CD4-positive, alpha-beta T cell treated with Interleukin-6 for 4 hours (primary cell): ENCODE measurements at places on chromosomes 4 and X.

DNA sequence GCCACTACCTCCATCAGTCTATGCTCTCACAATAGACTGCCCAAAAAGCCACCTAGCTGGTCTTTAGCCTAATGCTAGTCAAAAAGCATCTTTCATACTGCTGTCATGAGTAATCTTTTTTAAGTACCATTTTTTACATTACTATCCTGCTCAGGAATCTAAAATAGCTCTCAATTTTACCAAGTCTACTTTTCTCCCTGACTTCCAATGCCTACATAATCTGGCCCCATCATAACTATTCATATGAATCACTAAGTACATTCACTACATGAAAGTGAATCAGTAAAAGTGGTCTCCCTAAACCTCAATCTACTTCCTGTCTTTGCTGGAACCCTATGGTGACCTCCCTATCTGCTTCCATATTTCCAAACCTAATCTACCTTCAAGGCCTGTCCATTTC lies 105.9 kb downstream of the THOC2 start:
- no peak for DNase-seq

DNA sequence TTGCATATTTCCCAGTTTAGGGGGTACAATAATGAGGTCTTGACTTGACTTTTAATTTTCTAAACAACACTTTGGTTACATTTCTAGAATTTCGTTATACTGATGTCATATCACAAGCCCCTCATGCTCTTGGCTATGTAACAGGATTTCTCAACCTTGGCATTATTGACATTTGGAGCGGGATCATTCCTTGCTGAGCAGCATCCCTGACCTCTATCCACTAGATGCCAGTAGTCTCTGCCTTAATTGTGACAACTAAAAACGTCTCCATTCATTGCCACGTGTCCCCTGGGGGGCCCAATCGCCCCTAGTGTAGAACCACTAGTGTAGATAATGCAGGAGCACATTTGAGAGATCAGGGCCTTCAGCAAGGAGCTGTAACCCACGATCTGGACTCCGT lies 234.2 kb upstream of the MID1 start:
- DNase-seq = no peak

GRCh38 chr4:183173580-183174526 lies 74.8 kb downstream of the WWC2 start:
- no peak for DNase-seq

DNA sequence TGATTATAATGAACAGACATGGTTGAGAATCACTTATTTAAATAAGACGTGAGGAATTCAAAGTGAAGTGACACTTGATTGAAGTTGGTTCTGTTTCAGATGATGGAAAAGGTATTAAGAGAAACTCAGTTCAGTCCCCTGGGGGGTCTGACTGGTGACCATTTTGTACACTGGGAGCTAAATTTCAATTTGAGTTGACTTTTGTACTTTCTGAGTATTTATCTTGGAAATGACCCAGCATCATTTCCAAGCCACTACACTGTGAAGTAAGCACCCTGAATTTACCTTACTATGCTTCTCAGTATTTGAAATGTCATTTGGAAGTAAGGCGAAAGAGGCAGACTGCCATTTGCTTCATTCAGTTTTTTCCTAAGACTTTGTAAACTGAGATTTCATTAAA lies 73.4 kb downstream of the CNOT6L start:
- no peak for DNase-seq

- no peak for DNase-seq
Observed at GRCh38 chr4:142548491-142548890, 297.6 kb downstream of the INPP4B start.

DNA sequence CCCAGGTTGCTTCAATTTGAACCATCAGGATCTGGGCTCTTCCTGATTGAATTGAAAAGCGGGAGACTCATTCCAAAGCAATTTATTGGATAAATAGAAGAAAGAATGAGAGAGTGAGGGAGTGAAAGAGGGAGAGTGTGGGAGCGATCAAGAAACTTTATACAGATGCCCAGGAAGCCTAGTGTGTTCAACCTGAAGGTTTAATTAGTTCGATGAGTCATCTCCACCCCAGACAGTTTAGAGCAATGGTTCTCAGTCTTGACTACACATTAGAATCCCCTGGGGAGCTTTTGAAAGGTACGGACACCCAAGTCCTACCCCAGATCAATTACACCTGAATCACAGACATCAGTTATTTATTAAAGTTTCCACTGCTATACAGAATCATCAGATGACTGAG lies 61.5 kb downstream of the GEMIN8 start:
- no peak for DNase-seq

DNA sequence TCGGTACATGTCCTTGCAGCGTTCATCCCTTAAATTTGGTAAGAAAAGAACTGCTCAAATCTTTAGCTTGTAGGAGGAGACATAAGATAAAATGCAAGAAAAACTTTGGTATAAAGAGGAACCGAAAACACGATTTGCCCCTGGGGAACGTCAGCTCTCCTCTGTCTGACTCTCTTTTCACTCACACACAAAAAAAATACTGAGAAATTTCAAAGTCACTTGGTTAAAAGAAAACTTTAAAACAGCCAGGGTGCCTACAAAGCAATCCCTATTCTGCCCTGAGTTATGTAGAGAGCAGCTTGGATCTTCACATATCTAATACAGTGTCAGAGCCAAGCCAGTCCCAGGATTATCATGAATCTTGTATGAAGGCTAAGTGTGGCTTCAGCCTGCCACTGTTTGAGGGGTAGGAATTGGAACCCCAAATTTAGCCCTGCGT lies 248.5 kb upstream of the CXXC4 start:
- DNase-seq = no peak

- no peak for DNase-seq
Observed at GRCh38 chr4:120731561-120731960, 191.0 kb downstream of the PRDM5 start.

GRCh38 chr4:140952717-140953116 lies 180.6 kb downstream of the RNF150 start:
- no peak for DNase-seq

GRCh38 chrX:85140964-85141363 lies 102.6 kb downstream of the SATL1 start:
- DNase-seq = no peak

DNA sequence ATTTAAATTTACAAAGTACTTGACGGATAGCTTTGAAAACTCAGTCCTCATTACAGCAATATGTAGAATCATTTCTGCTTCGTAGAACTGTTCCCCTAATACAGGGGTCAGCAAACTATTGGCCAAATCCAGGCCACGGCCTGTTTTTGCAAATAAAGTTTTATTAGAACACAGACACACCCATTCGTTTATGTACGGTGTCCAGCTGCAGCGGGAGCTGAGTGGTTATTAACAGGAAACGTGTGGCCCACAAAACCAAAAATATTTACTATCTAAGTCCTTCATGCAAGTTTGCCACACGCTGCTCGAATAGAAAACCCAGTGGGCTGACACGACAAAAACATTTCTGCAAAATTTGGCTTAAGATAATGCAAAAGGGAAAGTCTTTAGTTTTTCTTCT lies 146.5 kb downstream of the AFAP1 start:
- DNase-seq = no peak

GRCh38 chrX:133175605-133176004 lies 42.5 kb downstream of the TFDP3 start:
- no peak for DNase-seq

DNA sequence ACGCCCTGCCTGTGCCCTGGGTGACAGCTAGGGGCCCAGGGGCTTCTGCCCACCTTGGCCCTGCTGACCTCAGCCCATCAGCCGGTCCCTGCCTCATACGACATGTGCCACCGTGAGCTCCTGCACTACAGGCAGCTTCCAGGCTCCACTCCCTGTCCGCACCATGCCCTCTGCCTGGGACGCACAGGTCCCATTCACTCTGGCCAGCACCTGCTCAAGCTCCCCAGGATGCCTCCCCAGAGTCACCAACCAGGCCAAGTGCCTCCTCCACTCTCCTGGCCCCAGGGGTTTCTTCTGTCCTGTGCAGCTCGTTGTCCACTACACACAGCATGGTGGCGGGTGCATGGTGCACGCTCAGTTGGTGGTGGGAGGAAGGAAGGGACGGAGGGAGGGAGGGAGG lies 20.2 kb upstream of the MRFAP1 start:
- no peak for DNase-seq

- no peak for DNase-seq
Observed at GRCh38 chr4:170229006-170229405, 139.2 kb upstream of the AADAT start.

DNA sequence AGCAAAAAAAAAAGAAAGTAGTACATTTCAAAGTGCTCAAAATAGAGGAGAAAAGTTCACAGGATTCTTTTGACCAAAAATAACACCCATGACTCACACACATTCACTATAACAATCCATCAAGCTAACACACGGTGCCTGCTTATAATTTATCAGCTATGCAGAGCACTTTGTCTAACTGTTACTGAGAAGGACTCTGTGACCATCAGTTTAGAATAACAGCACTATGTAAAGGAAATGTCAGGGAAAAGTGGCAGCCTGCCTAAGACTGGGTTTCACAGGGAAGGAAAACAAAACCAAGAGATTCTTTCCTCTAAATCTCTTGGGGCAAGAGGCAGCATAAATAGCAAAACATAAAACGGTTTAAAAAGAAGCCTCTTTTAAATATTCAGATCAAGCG lies 54.8 kb downstream of the CCDC149 start:
- DNase-seq = no peak

GRCh38 chr4:89894649-89895550 lies at the start of gene MMRN1:
Gene MMRN1 (plus strand): TSS chr4:89894854. CDS start chr4:89894972, 118 bp downstream.
- DNase-seq = peak; percentile 1

DNA sequence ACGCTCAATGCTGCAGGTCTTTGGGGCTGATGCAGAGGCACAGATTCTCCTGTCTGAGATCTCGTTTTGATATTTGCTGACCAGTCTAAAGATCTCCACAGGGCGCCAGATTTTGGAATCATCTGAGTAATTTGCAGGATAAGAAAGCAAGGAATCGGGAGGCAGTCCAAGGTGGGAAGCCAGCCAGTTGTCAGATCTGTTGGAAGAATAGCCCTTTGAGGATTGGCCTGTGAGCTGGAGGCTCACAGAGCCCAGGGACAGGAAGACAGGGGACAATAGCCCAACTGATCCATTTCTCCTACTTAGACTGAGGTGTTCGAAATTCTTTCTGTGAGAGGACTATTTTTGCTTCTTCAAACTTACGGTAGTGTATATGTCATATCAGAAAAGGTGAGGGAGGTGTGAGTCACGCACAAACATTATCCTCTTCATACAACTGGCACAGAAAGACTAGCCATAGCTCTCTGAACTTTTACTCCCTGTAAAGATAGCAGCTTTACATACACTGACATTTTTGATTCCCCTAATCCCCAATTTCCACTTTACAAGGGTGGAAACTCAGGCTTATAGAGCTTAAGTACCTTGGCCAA lies 8.8 kb downstream of the DIPK2B start:
- DNase-seq = no peak

DNA sequence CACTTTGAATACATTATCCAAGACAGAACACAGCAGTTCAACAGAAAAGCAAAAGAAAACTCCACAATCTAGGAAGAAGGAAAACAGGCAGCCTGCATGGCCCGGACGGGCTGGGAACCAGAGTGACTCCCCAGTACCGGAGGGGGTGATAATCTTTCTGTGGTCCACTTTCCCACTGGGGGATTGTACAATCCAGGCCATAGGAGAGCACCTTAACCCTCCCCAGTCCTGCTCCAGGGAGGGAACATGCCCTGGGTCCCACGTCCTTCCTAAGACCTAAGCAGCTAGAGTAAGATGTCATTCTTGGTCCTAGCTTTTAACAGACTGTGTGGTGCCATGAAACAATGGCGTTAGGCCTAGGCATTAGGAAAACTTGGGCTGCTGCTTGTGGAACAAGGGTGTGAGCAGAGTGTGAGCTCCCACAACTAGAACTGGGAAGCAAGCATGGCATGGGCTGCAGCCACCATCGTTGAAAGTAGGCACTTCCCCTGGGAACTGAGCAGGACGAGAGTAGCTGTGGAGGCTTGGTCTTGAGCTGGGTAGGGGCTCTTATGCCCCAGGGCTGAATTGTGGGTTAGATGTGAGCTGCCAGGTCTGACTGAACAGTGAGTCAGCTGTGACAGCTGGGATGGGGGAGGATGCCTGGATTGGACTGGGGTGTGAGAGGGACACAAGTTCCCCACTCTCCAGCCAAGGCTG lies 42.4 kb downstream of the NAT8L start:
- no peak for DNase-seq

DNA sequence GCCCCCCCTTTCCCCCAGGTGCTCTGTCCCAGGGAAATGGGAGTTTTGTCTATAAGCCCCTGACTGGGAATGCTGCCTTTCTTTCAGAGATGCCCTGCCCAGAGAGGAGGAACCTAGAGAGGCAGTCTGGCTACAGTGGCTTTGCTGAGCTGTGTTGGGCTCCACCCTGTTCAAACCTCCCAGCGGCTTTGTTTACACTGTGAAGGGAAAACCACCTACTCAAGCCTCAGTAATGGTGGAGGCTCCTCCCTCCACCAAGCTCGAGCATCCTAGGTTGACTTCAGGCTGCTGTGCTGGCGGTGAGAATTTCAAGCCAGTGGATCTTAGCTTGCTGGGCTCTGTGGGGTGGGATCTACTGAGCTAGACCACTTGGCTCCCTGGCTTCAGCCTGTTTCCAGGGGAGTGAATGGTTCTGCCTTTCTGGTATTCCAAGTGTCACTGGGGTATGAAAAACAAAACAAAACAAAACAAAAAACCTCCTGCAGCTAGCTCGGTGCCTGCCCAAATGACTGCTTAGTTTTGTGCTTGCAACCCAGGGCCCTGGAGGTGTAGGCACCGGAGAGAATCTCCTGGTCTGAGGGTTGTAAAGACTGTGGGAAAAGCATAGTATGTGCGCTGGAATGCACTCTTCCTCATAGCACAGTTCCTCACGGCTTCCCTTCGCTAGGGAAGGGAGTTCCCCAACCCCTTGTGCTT lies 41.7 kb downstream of the ITM2A start:
- DNase-seq = peak; percentile 55

DNA sequence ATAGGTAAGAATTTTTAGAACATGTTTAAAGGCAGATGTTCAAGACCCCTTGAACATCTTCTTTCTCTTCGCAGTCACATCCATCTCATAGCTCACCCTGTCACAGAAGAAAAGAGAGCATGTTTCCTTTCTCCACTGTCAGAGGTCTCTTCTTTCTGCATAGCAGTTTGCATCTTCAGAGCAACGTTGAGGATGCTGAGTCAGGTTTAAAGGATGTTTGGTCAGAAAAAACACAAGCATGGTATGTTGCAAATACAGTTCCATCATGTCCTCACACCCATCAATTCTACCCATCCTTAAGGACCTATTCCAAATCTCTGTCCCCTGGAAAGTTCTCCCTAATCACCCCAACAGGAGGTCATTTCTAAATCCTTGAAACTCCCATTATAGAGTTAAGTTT lies 84.8 kb downstream of the STOX2 start:
- DNase-seq = no peak

DNA sequence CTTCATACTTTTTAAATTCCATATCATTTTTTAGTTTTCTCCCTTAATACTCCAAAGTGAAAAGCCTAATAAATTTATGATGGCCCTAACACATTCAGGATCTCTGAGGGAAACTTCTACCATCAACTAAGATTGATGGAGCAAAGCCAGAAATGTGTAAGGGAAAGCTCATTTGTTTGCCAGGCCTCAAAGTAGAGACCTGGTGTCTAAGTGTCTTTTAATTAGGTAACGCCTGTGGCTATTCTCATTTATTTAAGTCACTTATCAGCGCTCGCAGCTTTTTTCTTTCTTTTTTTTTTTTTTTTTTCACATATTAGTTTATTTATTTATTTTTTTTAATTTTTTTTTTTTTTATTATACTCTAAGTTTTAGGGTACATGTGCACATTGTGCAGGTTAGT lies 242.4 kb downstream of the TMA16 start:
- no peak for DNase-seq
